ENCODE measurements at places on chromosomes 1 and 21.

- DNase-seq, result no peak
Measured at GRCh38 chr1:231665726-231666125, 39.1 kb downstream of the DISC1 start.

- DNase-seq, result no peak
Measured at GRCh38 chr1:109664671-109665070, 3.2 kb upstream of the GSTM2 start.

DNA sequence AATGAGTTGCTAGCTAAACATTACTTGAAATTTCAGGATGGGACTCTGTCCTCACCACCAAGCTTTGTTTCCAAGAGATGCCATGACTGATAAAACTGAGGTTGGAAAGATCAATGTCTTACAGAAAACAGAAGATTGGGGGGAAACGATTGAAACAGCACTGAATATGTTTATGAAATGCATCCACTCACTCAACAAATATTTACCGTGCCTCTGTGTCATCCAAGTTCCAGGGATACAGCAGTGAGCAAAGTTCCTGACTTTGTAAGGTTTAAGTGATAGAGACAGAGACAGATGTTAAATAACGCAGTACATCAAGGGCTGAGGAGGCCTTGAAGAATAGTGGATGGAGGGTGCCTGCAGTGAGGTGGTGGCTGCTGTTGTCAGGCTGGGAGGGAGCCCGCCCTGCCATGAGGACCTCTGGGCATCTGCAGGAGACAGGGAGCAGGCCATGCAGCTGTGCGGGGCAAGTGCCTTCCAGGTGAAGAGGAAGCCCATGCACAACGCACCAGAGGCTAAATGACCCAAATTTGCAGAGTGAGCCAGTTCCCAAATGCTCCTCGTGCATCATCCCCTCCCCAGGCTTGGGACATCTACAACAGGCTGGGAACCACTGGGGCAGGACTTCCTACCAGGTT lies 108.0 kb downstream of the HLCS start:
- no peak for DNase-seq

DNA sequence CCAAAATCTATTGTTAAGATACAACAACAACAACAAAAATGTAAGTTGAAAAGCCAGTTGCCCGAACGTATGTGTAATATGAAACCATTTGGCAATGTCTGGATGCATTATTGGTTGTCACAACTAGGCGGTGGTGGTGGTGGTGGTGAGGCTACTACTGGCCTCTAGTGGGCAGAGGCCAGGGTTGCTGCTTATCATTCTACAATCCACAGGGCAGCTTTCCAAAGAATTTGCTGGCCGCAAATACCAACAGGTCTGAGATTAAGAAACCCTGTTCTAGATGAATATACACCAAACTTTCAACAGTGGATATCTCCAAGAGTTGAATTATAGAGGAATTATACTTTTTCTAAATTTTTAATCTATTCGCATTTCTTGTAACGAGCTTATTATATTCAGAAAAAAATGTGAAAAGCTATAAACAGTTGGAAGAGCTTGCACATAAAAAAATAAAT lies 26.8 kb upstream of the ZNF697 start:
- no peak for DNase-seq

DNA sequence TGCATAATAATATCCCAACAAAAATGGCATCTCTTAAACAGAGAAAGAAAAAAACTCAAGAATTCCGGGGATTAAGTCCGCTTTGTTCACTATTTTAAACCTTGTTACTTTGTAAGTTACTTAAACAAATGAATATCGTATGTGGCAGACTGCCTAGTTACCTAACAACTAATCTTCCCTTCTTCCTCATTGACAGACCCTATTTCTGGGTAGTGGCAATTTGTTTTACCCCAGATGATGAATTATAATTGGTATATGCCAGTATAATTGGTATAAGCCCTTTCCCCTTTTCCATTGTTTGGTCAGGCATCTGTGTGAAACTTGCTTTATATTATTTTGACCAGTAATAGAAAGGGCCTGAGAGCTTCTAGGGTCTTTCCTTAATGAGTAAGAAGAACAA lies 52.4 kb downstream of the CDC42BPA start:
- no peak for DNase-seq

DNA sequence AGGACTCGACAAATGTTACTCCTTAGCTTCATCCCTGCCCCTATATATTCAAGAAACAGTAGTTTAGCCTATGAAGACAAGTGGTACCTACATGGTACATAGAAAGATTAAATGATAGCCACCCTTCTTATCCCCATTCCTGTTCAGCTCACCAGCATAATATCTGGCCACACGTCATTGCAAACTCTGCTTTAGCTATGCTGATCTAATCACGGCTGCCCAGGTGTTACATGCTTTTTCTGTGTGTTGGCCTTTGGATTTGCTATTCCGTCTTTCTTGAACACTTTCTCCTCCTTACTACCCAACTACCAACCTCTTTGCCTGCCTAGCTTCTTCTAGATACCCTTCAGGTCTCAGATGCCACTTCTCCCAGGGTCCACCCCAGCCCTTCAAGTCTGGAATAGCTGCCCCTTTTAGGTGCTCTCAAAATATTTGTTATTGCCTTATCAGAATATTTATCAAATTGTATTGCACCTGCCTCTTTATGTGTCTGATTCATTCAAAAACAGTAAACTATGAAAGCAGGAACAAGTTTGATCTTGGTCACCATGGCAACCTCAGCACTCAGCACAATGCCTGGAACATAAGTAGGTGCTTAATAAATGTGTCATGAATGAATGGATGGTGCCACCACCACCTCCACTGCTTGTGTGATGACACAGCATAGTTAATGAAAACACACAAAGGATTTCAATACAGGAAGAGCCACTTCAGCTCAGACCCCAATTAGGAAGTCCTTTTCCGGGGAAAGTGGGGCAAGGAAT lies 11.4 kb upstream of the DNASE2B start:
- no peak for DNase-seq

- DNase-seq, result no peak
Measured at GRCh38 chr1:65164633-65165032, 16.6 kb downstream of the AK4 start.

GRCh38 chr1:11772458-11772857 lies 10.5 kb downstream of the C1orf167 start:
- no peak for DNase-seq

- DNase-seq, result no peak
Measured at GRCh38 chr1:41482001-41482765, 2.3 kb downstream of the EDN2 start.

- no peak for DNase-seq
Measured at GRCh38 chr21:34243562-34243961, 120.2 kb upstream of the KCNE2 start.

GRCh38 chr1:52157582-52157981 lies 15.7 kb downstream of the ZFYVE9 start:
- no peak for DNase-seq

DNA sequence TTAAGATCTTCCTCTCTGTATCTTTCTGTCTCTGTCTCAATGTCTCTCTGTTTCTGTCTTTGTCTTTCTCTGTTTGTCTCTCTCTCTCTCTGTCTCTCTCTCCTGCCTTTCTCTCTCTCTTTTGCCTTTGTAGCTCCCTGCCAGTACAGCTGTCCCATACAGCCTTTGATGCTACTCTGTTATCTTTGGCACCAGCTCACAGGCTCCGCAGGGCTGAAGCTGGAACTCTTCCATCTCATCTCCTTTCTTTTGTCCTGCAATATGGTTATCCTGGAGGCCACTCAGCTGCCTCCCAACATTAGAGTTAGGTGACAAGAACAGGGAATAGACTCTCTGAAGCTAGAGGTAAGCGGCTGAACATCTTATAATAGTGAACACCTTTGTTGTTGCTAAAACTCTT lies 354.3 kb upstream of the NEGR1 start:
- DNase-seq, result no peak

GRCh38 chr1:232676307-232676706 lies 46.4 kb upstream of the SIPA1L2 start:
- no peak for DNase-seq

DNA sequence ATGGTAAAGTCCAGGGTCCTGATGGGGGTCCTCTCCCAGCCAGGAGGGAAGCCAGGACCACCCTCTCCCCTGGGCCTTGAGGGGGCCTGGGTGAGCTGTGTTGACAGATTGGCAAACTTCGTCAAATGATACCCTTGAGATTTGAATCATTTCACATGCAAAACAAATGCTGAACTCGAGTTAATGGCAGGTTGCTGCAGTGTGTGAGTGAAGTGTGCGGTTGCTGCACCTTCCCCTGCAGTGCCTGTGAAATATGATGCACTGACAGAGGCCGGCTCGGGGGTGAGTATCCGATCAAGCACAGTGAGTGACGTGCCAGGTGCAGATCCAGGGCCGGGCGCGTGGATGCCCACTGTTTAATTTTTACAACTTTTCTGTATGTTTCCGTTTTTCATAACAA lies 5.7 kb upstream of the KRTAP12-1 start:
- DNase-seq, result no peak

GRCh38 chr1:96723377-96723776 lies 1.8 kb downstream of the PTBP2 start:
- DNase-seq, result no peak

DNA sequence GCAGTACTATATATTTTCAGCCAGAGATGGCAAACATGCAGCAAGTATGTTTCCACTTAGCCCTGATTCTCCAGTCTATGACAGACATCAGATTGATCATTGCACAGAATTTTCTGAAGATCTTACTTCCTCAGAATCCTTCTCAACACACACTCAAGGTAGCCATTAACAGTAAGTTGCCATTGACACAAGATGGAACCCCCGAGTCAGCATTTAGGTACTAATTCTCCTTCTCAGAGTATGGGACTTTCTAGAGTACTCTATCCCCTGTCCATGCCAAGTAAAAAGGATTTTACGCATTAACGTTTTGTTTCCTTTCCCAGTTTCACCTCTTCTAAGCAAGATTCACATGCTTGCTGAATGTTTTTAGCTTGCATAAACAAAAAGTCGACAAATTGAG lies 63.5 kb downstream of the SGIP1 start:
- DNase-seq, result no peak

- peak; percentile 1 for DNase-seq
Measured at GRCh38 chr1:66725885-66726665, 26.2 kb upstream of the DYNLT5 start.

GRCh38 chr1:160733898-160734297 lies 5.1 kb upstream of the SLAMF7 start:
- no peak for DNase-seq

DNA sequence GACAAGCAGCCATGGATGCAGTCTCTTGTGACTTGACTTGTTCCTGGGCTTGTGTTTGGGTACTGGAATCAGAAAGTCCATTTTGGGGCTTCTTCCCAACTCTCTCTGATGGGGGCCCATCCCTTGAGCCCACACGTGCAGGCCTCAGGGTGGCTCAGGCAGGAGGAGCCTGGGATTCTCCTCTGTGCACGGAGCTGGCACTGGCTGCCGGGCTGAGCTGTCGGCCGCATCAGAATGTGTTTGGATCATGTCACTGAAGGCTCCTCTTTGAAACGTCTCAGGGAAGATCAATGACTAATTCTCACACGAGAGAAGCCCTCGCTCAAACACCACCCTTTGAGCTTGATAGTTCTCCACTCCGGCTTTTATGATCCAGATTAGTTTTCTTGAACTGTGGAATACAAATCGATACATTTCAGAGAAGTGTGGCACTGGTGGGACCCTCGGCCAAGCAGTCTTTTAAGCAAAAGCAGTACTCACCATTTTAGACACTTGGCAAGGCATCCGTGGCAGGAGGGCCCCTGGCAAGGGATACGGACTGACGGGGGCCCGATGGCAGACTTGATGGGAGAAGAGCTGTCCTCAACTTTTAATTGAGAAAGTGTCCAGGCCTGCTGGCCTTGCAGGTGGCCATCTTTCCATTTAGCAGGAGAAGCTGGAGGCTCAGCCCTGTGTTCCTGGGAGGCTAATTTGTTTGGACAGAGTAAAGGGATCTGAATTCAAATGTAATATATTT lies 220.7 kb upstream of the C1orf174 start:
- DNase-seq, result no peak

- no peak for DNase-seq
Measured at GRCh38 chr1:168843401-168843800, 114.4 kb upstream of the DPT start.

DNA sequence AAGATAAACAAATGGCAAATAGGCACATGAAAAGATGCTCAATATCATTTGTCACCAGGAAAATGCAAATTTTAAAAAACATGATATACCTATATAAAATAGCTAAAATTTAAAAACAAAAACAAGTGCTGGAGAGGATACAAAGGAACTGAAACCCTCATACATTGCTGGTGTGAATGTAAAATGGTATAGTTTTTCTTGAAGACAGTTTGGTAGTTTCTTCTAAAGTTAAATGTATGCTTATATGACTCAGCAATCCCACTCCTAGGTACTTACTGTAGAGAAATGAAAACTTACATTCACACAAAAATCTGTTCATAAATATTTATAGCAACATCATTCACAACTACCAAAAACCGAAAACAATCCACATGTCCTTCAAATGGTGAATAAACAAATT lies 11.2 kb downstream of the TAF12 start:
- DNase-seq, result no peak

DNA sequence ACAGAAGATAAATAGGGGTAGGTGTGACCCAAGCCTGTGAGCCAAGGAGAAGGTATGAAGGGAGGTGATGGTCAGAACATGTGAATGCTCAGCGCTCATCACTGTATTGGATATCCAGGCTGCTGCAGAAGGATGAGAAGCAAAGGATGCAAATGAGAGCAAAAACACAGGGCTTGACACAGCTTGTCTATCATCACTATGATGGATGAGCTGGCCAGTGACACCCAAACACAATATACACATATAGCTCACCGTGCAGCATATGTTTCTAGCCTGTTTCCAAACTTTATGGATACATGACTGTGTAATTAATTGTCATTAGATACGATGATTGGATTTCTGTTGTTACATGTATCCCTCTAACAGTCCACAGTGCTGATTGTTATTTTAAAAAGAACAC lies 13.8 kb upstream of the HMGN1 start:
- no peak for DNase-seq

GRCh38 chr1:86913399-86913895 lies 479 bp downstream of the SELENOF start:
- no peak for DNase-seq

- DNase-seq, result no peak
Measured at GRCh38 chr1:28163496-28164161, 12.9 kb downstream of the PTAFR start.

DNA sequence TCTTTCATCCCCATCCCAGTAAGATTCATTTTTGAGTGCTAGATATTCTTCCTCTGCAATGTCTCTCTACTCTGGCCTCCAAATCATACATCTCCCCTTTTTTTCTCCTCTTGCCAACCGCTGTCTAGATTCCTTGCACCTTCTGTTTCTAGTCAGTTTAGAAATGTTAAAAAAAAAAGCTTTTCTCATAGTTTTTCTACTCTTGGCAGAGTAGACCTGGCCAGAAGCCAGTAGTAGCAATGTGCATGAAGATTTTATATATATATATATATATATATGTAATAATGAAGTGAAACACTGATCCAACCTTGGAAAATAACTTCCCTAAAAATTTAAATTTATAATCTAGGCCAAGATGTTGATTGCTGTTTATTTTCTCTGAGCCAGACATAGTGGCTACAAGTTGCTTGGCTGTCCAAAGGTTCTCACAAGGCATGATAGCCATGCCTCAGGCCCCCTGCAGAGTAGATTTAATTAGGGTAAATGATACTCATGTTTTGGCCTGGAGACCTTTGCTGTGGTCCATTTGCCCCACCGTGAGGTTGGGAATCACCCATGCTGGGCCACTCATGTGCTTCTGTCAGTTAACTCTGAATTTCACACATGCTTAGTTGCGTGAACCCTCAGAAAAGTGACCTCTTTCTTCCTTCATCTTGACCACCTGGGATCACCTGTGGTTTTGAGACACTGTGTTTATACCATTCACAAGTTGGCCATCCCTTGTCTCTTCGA lies 103.4 kb upstream of the KCNE2 start:
- DNase-seq, result no peak

GRCh38 chr1:186046437-186047211 lies 312.4 kb downstream of the HMCN1 start:
- DNase-seq, result no peak

Measured in stimulated activated CD4-positive, alpha-beta T cell treated with anti-CD3 and anti-CD28 coated beads, TNF-alpha, amount 100 ng/mL, for 4 hours (primary cell).